SK-N-SH treated with all-trans-retinoic acid at 6 μM for 48 hours (cell line): ENCODE measurements at places on chromosomes 12 and 14.

GRCh38 chr12:60311940-60312339, 716.1 kb downstream of the SLC16A7 start:
- ATAC-seq, result no peak

GRCh38 chr14:103070971-103071542, 13.0 kb upstream of the LBHD2 start:
- no peak for ATAC-seq

DNA sequence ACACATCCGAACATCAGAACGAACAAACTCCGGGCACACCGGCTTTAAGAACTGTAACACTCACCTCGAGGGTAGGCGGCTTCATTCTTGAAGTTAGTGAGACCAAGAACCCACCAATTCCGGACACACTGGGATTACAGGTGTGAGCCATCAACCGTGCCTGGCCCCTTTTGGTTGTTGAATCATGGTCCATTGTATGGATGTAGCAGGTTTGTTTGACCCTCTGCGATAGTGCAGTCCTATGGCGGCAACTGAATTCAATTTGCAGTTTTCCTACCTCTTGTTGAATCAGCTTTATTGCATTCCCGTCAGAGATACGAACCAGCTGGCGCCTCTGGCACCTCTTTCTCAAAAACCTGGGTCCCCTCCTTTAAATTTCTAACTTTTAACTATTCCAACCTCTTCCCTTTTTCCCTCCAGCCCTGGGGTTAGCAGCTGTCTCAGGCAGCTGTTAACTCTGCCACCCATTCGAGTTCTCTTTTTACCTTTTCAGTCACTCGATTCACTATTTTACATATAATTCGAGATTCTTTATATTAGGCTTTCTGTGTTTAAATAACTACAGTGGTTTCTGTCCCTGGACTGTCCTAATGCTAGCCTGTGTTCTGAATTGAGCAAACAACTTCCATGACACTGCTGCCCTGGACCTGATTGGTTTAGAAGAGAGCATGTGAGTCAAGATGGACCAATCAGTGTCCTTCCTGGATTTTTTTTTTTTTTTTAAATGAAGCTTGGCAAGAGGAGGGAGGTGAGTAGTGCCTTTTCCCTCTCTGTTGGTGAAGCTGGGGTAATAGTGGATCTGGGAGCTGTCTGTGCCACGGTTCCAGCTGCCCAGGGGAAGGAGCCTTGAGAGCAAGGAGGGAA, 261.5 kb downstream of the PCNX1 start:
- no peak for ATAC-seq

- no peak for ATAC-seq
Measured at GRCh38 chr12:98470469-98471082, 44.8 kb upstream of the TMPO start.

- ATAC-seq, result peak; percentile 36
Measured at GRCh38 chr12:108752387-108752786, 21.1 kb upstream of the CORO1C start.

- ATAC-seq, result no peak
Measured at GRCh38 chr12:92675092-92675865, 27.5 kb upstream of the PLEKHG7 start.

GRCh38 chr14:32821964-32822653, 116.6 kb upstream of the NPAS3 start:
- ATAC-seq, result no peak

GRCh38 chr14:30518867-30519560, 39.9 kb upstream of the G2E3 start:
- ATAC-seq, result no peak

DNA sequence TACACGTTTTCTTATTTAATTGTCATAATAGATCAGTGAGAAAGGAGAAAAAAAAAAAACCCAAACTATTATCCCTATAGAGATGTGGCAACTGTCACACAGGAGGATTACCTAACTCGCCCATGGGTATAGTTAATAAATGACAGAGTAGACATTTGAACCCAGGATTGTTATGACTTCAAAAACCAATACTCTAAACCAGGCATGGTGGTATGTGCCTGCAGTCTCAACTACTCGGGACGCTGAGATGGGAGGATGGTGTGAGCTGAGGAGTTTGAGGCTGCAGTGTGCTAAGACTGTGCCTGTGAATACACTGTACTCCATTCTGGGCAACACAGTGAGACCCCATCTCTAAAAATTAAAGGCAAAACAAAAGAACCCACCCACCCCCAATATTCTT, 114.5 kb downstream of the DENND5B start:
- no peak for ATAC-seq

DNA sequence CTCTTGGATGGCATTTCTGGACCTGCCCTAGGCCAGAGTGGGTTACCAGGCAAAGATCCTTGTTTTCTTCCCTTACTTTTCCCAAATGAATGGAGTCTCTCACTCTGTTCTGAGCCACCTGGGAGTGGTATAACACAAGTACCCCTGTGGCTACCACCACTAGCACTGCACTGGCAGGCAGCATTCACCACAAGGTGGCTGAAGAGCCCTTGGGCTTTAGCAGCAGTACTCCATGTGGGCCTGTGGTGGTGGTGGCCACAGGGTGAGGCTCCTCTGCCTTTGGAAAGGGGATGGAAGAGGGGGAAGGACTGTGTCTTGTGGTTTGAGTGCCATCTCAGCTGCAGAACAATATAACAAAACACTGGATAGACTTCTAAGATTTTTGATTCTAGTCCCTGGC, 38.1 kb upstream of the LMNTD1 start:
- peak; percentile 60 for ATAC-seq
